ENCODE measurements at places on chromosomes 5 and 9.

GRCh38 chr5:40991981-40992559 lies 79.1 kb downstream of the MROH2B start:
- no peak for DNase-seq

DNA sequence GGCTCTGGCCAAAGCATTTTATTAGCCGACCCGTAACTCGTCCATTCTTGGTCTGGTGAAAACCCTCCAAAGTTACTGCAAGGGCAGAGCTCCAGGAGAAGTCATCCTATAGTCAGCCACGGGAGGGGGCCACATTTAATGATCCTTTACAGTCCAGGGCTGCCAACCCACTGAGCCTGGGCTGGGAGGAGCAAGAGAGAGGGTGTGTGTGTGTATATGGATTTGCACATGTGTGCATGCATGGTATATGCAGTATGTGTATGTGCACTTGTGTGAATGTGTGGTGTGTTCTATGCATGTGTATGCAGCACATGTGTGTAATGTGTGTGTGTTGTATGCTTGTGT lies 4.2 kb upstream of the RASGEF1C start:
- no peak for DNase-seq

DNA sequence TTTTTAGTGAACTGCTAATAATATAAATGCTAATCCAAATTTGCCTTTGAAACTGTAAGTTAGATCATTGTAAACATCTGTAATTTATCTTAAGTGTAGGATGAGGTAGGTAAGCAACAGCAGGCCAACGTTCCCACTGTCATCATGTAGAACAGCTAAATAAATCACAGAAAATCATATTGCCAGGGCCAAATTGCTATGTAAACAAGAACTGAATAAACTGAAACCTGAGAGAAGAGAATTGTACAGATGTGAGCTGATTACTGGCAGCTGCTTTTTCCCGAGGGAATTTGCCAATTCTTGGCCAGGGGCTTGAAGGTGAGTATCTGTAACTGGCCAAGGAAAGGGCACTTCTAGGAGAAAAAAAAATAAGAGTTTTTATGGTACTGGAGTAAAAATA lies 97.6 kb downstream of the CDH10 start:
- peak; percentile 90 for DNase-seq

DNA sequence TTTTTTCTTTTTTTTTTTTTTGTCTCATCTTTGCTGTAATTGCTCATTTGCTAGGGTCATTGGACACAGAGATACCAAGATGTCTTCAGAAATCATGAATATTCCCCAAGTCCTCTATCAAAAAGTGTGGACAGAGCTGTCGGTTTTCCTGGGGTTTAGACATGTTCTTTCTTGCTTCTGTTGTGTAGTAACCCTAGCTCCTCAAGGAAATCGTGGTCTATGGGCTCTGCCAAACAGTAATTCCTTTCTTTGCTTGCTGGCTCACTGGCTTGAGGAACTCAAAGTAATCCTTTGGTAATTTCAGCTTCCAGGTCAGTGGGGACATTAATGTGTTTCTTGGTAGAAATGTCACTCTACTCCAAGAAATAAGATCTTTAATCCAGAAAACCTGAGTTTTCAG lies 101.7 kb downstream of the TMC1 start:
- DNase-seq, result no peak

- no peak for DNase-seq
Measured at GRCh38 chr9:128214571-128215490, 11.7 kb downstream of the DNM1 start.

GRCh38 chr5:36730537-36731216 lies 124.3 kb downstream of the SLC1A3 start:
- DNase-seq, result no peak

- no peak for DNase-seq
Measured at GRCh38 chr5:126189862-126190261, 233.3 kb upstream of the GRAMD2B start.

GRCh38 chr5:164360589-164360988 lies 855.2 kb downstream of the MAT2B start:
- DNase-seq, result no peak

Data from SK-N-DZ (cell line).